SW 1271 (cell line): ENCODE measurements at places on chromosomes 4 and X.

GRCh38 chr4:16597845-16598596 is 300.4 kb downstream of the LDB2 start:
- DNase-seq, result no peak

- DNase-seq, result peak; percentile 7
Measured at GRCh38 chrX:41491267-41492004, 44.3 kb downstream of the NYX start.

GRCh38 chr4:102454268-102454667 is 46.9 kb upstream of the NFKB1 start:
- DNase-seq, result no peak

GRCh38 chr4:20506827-20507226 is 193.4 kb upstream of the PACRGL start:
- no peak for DNase-seq

DNA sequence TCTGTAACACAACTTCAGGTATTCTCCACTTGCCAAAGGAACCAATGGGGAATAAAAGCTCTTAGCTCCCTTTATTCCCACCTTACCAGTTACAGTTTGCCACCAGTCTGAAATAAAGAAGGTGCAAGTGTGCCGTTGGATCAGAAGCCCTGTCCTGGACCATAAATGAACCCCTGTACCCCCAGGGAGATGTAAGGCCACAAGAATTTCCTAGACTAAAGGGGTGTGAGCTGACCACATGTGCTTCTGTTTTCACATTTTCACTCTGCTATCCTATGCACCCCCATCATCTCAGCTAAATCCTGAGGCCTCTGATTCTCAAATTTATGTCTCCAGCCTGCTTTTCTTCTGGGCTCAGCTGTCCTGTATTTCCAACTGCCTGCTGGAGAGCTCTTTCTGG is 221.2 kb downstream of the SPRY1 start:
- no peak for DNase-seq

GRCh38 chr4:17636696-17637622 is 22.5 kb downstream of the MED28 start:
- peak; percentile 43 for DNase-seq

- DNase-seq, result no peak
Measured at GRCh38 chrX:7117587-7117986, 29.9 kb upstream of the STS start.

DNA sequence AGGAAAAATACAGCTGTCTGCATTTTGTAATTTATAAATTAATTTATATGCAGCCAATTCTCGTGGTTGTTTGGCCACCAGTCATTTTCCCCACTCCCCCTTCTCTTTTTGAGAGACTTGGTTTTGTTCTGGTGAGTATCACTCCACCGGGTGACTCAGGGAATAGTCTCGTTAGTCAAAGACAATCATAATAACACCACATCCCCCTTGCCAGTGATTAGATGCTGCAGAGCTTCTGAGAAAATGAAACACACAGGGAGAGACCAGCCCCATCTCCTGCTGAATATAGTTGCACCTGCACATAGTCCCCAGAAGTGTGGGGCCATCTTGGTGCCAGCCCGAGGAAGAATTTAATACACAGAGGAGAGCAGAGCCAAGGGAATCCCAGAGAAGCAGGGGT is 8.0 kb upstream of the FNIP2 start:
- no peak for DNase-seq

DNA sequence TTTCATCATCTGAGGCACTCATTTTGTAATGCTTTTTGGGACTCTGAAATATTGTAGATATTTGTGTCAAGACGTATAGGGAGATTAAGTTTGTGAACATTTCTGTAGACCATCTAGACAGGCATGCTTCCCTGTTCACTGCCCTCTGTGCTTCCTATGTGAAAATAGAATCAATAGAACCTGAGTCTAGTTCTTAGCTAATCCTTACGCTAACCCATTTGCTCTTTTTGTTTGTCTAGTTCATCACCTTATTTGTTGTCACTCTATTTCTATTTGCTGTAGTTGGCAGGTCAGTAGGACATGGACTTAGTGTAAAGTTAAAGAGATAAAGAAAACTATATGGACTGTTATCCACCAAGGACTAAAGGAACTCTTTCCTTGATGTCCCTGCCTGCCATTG is 1755.2 kb downstream of the C4orf33 start:
- DNase-seq, result no peak

DNA sequence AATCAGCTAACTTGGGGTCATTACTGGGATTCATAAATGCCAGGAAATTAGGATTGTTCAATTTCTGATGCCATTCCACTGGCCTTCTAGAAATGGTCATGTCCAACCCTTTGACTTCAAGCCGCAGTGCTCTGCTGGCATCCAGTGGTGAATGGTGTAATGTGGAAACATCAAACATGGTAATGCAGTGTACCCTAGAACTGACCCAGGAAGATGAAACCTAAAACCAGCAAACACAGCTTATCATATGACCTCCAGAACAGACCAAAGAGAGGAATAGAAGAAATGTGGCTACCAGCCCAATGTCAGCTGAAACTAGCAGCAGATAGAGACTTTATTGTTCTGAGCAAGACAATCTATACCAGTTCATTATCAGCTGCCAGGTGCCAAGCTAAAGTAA is 13.8 kb downstream of the CXCL13 start:
- DNase-seq, result no peak

GRCh38 chrX:154426916-154427770 is 1.3 kb upstream of the ATP6AP1 start:
- no peak for DNase-seq

DNA sequence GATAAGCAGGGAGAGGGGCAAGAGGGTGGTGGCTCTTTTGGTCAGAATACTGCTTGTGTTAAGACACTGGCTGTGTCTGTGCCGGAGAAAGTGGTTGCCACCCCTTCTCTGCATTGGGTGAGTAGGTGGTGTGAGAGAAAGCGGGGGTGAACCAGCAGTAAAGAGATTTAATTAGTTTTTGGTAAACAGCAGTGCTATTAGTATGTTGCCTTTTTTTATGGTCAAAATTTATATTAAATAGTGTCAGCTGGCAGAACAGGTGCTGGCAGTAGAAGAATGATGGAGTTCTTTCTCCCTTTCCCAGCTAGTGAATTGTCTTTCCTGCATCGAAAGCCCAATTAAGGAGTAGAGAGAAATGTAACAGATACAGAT is 181.6 kb downstream of the LARP7 start:
- DNase-seq, result no peak

GRCh38 chr4:1611501-1611870 is 72.6 kb downstream of the FAM53A start:
- DNase-seq, result no peak

- no peak for DNase-seq
Measured at GRCh38 chrX:825991-826390, 195.4 kb downstream of the SHOX start.

DNA sequence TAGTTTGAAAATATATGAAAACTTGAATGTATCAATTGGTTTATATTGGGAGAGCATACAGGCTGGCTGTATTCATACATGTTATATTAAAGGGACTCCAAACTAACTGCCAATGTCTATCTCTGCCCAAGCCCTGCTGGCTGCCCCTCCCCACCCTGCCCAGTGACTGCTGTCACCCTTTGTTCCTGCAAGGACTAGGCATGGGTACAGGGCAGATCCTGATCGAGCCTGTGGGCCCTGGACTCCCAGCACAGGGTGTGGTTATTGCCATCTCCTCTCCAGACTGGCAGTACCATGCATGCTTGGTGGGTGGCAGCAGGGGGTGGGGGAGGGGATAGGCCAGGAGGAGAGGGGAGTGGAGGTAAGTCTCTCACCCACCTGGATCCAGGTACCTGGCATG is 167.5 kb upstream of the RASGEF1B start:
- DNase-seq, result no peak

GRCh38 chr4:71266090-71266794 is 72.6 kb upstream of the SLC4A4 start:
- DNase-seq, result no peak

GRCh38 chr4:46818604-46819003 is 90.4 kb downstream of the COX7B2 start:
- no peak for DNase-seq

- DNase-seq, result no peak
Measured at GRCh38 chr4:2433609-2434350, 15.0 kb downstream of the CFAP99 start.

DNA sequence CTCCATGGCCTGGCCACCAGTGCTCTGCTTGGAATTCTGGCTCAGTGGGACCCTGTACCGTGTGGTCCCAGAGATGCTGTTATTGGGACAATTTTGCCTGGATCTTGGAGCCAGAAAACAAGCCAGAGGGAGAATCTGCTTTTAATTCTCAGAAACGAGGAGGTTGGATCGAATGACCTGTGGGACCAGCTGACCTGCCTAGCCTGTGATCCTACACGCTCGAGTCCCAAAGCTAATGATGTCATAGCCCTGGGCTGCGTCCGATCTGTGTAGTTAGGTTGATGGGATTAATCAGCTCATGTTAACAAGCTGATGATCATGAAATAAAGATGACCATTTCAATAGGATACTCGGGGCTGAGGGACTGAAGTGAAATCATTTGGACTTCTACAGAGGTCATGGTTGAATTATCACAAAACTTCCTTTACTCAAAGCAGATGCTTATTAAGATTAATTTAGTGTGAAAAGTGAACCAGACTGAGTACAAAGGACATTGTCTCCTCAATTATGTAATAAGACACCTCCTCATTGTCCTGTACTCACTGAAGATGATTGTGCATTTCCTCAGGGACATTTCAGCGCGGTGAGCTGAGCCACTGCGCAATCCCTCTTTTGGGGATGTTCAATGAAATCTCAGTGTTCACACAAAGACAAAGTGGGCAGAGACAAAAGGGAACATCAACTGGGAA is 51.9 kb upstream of the STX18 start:
- DNase-seq, result no peak

GRCh38 chrX:110180928-110181310 is 137.0 kb downstream of the AMMECR1 start:
- DNase-seq, result no peak

DNA sequence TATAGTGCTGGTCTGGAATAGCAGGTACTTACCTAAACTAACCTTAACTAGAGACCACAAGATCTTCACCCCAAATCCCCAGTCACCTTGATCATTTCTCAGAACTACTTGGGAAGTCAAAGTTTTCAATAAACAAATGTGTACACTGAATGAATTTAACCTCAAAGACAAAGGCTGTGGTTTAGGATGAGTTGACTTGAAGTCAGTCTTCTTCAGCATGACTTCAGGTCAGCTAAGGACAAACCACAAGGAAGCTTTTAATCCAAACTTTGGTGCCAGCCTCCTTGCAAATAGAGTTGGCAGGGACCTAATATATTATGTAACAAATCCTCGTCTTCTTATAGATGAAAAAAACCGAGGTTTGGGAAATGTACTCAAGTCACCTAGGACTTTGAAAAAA is 21.2 kb upstream of the VCX2 start:
- no peak for DNase-seq

DNA sequence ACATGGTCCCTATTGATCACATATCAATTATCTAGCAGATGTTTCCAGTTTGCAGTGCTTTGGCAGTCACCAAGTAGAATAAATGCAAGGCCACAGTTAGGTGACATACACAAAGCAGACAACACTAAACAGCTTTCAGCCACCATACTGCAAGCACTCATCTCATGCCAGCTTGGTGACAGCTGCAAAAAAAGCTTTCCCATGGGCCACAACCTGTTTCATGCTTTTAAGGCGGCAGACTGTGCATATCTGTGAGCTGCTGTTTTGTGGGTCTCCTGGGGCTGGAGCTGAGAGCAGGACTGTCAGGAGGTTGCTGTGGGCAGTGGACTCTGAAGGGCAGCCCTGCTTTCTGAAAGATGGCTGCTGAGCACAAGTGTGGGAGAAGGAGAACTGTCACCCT is 82.6 kb downstream of the FHDC1 start:
- no peak for DNase-seq

DNA sequence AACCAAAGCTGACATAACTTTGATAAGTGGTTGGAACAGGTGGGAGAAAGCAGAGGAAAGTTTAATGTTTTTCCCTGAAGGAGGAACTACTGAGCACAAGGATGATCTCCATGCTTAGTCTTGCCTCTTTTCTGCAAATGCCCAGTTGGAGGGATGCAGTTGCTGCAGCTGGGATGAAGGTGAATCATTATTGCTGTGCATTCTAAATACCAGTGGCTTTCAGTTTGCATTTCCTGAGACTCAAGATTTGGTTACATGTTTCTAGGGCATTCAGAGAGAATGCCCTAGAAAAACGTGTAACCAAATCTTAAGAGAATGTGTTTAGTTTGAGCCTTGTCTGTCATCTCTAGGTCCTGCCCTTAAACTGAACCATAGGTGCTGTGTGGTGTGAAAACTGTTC is 42.2 kb downstream of the METTL14 start:
- no peak for DNase-seq

GRCh38 chr4:16461362-16461761 is 235.1 kb upstream of the TAPT1 start:
- no peak for DNase-seq

DNA sequence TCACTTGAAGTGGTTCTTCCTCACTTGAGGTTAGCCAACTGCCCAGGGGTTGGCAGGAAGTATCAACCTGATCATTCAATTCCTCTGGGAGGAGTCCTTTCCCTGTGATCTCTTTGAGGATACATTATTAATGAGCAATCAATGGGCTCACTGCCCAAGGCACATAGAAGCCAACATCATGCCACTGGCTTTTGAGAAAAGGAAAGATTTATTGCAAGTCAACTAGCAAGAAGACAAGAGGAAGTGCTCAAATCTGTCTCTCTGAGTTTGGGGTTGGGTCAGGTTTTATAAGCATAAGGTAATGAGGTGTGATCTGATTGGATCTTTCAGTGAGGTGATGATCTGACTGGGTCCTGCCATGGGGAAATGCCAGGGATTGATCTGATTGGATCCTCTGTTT is 39.6 kb downstream of the FGFBP1 start:
- no peak for DNase-seq

- DNase-seq, result no peak
Measured at GRCh38 chrX:125295337-125295736, 24.3 kb upstream of the TEX13C start.

DNA sequence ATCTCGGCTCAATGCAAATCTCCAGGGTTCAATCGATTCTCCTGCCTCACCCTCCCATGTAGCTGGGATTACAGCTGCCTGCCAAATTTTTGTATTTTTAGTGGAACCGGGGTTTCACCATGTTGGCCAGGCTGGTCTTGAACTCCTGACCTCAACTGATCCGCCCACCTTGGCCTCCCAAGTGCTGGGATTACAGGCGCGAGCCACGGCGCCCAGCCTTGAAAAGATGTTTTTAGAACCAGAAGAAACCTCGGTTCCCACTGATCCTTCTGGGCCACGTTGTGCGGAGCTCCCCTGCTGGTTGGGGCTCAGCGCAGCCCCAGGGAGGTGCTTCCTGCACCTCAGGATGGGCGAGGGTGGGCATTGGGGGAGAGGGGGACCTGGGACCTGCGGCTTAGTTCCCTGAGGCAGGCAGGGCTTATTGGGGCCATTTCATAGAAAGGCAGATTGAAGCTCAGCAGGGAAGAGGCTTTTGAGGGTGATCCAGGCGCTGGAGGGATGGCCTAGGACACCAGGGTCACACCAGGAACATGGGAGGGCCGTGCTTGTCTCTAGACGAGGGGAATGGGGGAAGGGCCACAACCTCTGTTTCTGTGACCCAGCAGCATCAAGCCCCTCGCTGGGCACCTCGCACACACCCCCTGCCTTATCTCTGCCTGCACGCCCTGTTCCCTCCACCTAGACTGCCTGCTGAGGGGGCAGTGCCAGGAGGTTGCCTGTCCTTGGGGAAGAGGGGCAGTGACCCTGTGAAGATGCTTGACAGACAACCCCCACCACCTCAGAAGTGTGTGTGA is 6.3 kb upstream of the ADD1 start:
- no peak for DNase-seq
